Naive thymus-derived CD8-positive, alpha-beta T cell (primary cell): ENCODE measurements at places on chromosomes 6 and 20.

DNA sequence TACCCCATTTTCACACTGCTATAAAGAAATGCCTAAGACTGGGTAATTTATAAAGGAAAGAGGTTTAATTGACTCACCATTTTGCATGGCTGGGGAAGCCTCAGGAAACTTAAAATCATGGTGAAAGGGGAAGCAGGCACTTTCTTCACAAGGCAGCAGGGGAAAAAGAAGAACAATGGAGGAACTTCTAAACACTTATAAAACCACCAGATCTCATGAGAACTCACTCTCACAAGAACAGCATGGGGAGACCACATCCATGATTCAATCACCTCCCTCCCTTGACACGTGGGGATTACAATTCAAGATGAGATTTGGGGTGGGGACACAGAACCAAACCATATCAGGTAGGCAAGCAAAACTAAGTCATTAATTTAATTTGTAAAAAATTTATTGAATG lies 343.2 kb downstream of the FRK start:
- no peak for DNase-seq

DNA sequence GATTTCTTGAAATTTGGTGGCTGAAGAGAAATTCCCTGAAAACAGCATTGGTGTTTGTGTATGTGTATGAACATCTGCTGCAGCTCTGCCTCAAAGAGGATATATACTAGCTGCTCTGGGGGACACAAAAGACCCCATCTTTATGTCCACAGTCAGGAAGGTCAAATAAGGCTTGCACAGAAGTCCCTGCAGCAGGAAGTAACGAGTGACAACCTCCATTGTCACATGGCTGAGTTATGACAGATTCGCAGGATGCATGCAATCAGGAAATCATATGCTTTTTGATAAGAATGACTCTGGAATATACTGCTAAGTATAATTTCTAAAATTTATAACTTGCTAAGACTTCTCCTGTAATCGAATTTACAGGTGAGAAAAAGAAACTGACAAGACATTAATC lies 225.9 kb upstream of the CST7 start:
- no peak for DNase-seq

- DNase-seq: no peak
Observed at GRCh38 chr6:83536034-83536646, 23.8 kb downstream of the PRSS35 start.

- no peak for DNase-seq
Observed at GRCh38 chr6:30216096-30216495, 2.9 kb upstream of the TRIM26 start.

DNA sequence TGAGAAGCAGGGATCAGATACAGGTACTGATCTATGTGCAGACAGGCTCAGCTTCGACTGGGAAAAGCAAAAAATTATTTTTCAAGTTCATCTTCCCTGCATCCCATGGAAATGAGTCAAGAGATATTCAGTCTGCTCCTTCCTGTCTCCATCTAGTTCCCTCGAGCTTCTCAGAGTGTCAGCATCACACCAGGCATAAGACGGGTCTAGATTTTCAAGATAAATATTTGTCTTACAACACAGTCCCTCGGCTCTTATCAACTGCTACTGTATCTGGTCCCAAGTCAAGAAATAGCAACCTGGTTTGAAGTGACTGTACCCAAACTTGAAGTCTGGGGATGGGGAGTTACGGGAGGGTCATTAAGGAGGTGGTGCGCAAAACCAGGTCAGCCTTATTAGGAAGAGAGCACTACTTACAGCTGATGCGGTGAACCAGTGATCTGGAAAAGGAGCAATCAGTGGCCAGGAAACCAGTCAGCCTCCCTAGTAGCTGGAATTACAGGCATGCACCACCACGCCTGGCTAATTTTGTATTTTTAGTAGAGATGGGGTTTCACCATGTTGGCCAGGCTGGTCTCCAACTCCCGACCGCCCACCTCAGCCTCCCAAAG lies 29.7 kb downstream of the ZMYND8 start:
- no peak for DNase-seq

DNA sequence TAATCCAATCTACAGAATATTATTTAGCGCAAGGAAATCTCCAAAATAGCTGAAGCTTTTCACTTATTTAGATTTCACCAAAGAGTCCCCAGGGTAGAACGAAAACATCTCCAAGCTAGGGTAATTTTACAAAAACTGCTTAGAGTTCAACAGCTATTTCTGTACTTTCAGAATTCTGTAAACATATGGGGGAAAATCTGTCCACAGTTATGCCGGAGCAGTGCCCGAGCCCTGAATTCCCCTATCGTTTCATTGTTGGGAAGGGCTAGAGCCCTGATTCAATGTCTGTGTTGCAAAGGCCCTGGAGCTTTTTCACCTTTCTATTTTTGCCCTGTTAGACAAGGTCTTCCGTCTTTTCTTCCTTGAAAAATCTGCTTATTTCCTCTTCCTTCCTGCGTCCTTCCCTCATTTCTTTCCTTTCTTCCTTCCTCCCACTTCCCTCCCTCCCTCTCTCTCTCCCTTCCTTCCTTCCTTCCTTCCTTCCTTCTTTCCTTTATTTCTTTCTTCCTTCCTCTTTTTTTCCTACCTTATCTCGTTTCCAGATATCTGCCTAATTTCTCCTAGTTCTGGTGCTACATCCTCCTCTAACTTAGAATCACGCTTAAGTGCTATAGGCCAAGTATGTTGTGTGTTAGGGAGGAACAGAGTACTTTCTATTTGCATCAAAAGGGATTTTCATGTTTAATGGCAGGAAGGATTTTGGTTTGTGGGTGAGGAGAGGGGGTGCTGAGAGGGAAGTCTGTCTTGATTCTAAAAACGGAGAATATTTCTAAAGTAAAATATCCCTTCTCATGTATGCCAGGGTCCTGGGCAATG lies 122.5 kb upstream of the BMP2 start:
- no peak for DNase-seq

DNA sequence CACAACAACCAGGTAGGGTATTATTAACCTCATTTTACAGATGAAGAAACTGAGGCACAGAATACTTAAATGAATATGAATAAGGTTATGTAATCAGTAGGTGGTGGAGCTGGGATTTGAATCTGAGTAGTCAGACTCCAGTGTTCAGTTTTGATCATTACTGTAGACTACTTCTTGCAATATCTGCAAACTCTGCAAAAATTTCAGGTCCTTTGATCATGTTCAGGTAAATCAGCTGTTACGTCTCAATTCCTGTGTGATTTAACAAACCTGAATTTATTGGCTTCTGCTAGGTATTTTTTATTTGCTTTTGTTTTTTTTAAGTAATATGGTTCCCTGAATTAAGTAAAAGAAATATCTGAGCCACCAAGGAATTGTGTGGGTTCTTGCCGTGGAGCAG lies 70.7 kb upstream of the NOTCH4 start:
- no peak for DNase-seq

GRCh38 chr6:14591998-14592397 lies 474.4 kb downstream of the CD83 start:
- DNase-seq: no peak

DNA sequence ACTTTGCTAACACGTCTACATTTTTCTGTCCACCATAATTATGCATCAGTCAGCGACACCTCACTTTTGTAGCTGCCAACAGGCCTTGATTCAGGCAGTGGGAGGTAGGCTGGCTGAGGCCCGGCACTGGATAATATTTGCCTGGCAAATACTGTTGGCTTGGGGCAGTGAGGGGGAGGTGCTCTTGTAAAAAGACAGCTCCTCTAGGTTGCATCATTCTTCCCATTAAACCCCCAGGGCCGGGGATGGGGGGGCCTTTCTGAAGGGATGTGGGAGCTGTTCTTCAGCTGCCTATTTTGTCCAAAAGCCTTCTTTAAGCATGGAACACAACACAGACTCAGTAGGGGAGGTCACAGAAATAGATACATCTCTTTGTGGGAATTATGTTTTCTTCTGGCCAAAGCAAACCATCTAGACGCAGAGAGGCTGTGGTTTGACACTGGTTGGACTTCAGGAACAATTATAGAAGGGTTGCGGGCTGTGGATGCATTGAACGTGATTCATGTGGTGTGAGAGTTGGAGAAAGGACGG lies 338.3 kb upstream of the NT5E start:
- no peak for DNase-seq

- no peak for DNase-seq
Observed at GRCh38 chr20:61771805-61772350, 293.8 kb downstream of the TAF4 start.

GRCh38 chr6:20541382-20541781 lies 7.1 kb downstream of the CDKAL1 start:
- no peak for DNase-seq
